ENCODE measurements at places on chromosomes 1 and 21.

- DNase-seq = no peak
Observed at GRCh38 chr1:86750530-86750929, 46.2 kb downstream of the SH3GLB1 start.

DNA sequence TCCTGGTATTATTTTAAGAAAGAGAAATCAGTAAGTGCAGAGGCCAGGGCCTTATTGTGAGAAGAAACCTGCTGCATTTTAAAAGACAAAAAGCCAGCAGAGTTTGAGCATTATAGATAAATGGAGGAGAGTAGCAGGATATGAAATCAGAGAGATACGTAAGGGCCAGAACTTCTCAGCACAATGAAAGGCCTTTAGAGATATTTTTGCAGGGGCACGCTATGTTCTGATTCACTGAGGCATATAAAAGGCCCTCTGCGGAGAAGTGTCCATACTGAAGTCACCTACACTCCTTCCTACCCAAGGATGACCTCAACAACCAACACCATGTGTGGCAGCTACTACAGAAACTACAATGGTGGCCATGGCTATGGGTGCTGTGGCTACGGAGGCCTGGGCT is at the start of gene KRTAP6-3:
KRTAP6-3 (plus strand) TSS at position 301 of the 400 bp plus-strand sequence; CDS start at position 307, 6 bp downstream.
- no peak for DNase-seq

- no peak for DNase-seq
Observed at GRCh38 chr1:3116560-3116959, 47.6 kb downstream of the PRDM16 start.

DNA sequence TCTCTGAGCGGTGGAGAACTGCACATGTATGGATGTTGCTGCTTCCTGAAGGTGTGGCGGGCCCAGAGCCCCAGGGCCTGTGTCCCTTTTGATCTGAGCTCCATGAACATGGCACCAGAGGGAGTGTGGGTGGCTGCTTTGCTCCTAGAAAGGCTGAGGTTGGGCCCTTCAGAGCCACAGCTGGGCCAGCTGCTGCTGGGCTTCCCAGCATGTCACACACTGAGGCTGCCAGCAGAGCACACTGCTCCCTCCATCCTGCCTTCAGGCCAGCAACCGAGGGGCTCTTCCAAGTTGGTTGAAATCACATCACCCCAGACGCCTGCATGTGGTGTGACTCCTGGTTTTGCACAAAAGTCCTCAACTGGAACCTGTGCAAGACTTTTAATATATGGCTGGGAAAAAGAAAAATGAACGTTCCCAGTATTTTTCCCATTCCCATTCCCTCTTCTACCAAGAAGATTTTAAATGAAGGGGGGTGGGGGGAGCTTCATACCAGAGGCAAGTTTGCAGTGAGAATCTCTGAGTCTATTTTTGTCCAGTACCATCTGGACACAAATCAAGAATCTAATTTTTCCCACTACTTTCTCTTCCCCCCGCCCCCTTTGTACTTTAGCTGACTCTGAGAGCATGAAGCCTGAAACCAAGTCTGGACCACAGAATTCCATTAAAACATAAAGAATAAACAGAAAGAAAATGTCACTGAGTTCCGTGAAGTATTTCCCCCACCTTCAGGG is 26.2 kb upstream of the NGF start:
- no peak for DNase-seq

DNA sequence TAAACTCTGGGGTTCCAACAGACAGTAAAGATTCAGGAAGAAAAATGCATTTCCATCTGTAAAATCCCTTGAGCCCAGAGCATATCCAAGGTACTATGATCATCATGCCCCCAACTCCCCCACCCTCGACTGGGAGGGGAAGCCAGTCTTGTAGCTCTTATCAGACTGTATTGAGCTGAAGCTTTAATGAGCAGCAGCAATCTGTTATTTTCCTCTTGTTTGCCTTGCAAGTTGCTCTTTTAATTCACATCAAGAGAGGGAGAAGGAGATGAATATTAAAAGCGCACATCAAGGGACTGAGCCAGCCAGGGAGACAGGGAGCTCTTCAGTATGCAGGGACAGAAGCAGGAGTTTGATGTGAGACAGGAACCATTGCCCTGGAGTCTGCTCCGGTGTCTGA is 52.5 kb upstream of the KCNA3 start:
- DNase-seq = no peak

DNA sequence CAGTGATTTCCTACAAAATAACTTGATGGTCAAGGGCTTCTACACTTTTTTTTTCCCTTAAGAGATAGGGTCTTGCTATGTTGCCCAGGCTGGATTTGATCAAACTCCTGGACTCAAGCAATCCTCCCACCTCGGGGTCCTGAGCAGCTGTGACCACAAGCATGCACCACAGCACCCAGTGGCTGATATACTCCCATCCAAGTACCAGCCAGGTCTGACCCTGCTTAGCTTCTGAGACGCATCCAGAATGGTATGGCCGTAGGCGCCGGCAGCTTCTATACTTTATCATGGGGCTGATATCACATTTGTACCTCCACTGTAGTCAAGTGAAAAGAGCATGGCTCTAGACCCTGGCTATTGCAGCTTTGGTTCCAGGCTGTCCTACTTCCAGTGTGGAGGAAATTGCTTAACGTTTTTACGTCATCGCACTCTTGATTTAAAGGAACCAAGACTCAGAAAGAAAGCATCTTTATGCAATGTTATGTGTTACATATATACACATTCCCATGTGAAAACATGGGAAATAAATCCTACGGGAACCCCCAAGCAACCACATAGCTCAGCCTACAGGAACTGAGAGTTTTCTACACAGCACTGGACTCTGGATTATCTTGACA is 39.5 kb downstream of the PDPN start:
- DNase-seq = no peak

GRCh38 chr1:207987164-207987563 is 76.2 kb upstream of the CD34 start:
- DNase-seq = no peak

GRCh38 chr1:37767488-37767887 is 2.6 kb upstream of the EPHA10 start:
- no peak for DNase-seq

- DNase-seq = peak; percentile 41
Observed at GRCh38 chr1:92484472-92485380, 2.0 kb downstream of the GFI1 start.

GRCh38 chr21:45439901-45440461 is 35.0 kb downstream of the COL18A1 start:
- no peak for DNase-seq

DNA sequence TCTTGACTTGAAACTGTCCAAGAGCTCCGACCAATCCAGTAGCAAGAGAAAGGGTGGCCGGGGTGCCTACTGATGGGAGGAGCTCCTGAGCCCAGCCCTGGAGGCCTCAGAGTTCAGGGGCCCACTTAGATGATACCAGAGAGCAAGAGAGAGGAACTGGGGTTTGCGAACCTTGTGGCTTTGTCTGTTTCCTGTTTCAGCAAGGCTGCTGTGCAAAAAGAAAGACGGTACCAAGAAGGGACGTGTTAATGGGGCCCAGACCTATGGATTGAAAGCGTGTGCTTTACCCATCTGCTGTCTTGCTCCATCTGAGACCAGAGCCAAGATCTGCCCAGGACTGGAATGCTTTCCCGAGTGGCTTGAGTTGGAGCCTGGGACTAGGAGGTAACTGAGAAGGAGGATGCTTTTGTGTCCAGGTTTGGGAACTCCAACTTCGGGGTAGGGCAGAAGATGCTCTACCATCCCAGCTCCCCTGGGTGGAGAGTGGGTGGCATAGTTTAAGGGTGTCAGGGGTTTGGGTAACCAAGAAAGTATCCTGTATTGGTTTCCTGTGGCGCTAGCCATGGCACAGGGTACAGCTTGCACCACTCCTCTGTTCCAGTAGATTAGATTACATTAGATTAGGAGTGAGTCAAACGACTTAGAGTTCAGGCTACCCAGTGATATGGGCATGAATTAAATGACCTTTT is at the start of gene TRAF3IP3:
TRAF3IP3 (plus strand) TSS at position 128 of the 689 bp plus-strand sequence. CDS start 3,987 bp downstream, outside the sequence.
- DNase-seq = no peak

DNA sequence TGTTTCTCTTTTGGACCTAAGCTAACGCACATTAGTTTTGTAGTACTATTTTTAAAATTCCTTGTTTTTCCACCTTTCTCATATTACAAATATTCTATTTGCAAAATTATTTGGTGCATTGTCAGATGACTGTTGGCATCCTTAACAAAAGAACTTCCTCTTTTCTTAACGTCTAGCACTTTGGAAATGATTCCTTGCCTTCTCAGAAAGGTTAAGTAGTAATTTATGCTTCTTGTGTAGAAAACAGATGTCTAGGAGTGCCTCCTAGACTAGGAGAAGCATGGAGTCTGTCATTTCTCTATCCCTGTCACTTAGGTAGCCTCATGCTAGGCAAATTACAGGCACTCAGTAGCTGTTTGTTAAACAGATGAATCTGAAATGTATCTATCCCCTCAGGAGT is 64.4 kb downstream of the HSPA13 start:
- DNase-seq = no peak

- no peak for DNase-seq
Observed at GRCh38 chr21:36323032-36323431, 3.0 kb downstream of the MORC3 start.

DNA sequence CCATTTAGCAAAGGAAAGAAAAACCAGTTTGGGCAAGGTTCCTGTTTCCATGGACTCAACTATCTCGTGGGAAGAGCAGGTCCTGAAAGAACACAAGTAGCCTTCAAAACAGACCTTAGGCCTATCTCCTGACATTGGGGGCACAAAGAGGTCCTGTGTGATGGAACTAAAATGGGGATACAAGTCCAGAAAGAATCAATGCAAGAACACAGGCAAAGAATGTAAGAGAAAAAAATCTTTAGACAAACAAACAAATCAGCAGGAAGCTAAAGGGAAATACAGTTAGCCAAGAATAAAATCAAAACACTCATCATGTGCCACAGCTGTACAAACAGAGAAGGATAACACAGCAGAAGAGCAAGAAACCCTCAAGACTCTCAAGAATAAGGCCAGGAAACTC is 28.2 kb downstream of the SLC30A10 start:
- DNase-seq = no peak

GRCh38 chr1:243253926-243254232 is 1.2 kb downstream of the CEP170 start:
- no peak for DNase-seq

DNA sequence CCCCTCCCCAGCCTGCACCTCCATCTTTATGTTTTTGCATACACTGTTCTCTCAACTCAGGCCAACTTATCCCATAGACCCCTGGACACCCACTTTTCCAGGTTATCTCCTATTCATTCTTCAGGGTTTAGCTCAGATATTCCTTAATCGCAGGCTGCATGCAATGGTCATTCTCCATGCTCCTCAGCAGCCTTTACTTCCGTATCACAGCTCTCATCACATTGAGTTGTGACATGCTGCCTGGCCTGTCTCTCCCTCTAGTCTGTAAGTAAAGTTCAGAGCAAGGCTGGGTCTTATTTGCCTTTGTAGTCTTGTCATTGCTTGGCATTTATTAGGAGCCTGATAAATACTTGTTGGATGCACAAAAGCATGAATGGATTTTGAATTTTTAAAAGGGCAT is 6.9 kb downstream of the DNAJC6 start:
- no peak for DNase-seq

DNA sequence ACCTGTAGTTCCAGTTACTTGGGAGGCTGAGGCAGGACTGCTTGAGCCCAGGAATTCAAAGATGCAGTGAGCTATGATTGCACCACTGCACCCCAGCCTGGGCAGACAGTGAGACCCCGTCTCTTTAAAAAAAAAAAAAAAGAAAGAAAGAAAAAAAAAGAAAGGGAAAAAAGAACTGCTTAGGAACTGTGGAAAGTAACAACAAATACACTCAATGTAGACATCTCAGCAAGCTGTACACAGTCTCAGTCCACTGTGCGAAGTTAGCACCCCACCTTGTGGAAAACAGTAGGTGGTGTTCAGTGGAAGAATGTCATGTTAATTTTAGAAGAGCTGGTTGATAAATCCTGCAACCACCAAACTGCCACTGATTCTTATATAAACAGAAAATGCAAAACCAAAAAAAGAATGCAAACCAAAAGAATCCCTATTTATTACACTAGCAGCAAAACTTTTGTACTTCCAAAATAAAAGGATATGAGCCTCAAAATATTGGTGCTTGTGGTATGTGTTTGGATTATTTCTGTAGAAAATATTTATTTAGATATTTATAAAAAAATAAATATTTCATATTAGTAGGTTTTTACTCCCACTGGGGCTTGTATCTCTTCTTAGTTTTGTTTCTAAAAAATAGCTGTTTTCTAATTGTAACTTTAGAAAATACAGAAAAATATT is 31.1 kb downstream of the ALG14 start:
- DNase-seq = peak; percentile 8

GRCh38 chr1:167482184-167482583 is 36.1 kb downstream of the CD247 start:
- no peak for DNase-seq

DNA sequence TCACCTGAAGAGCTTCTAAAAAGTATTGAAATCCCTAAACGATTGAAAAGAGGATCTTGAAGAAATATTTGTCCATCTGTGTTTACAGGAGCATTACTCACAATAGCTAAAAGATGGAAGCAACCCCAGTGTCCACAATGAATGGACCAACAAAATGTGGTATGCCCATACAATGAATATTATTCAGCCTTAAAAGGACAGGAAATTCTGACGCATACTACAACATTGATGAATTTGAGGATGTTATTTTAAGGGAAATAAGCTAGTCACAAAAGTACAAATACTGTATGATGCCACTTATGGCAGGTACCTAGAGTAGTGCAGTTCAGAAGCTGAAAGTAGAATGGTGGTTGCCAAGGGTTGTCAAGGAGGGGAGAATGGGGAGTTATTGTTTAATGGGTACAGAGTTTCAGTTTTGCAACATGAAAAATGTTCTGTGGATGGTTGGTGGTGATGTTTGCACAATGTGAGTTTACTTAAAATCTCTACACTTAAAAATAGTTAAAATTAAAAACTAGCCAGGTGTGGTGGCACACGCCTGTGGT is 37.1 kb upstream of the GADD45A start:
- DNase-seq = no peak

- DNase-seq = no peak
Observed at GRCh38 chr1:1306661-1307260, 969 bp downstream of the ACAP3 start.

DNA sequence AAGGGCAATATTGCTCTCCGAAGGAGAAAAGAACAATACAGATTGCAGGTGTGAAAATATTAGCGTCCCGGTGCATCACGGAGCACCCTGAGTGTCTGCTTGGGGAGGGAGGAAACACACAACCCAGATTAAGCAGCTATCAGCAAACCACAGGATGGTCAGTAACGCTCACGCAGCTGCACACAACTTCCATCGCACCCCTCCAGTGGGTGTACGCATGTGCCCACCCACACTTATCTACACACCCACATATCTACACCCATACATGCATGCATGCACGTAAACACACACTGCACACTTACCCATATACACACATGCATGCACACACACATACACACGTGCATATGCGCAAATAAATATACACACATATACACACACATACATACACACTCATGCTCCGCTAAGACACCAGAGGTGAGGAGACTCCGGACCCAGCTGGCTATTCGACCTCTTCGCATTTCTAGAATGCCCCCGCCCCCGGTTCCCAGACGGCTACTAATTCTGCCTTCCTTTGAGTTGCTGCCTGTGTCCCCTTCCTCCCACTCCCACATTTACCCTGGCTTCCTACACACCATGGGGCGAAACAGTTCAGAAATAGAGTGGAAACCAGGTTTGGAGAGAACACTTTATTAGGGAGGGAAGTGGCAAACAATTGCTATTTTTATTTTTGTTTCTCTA is 26.2 kb downstream of the ITPKB start:
- DNase-seq = no peak

- no peak for DNase-seq
Observed at GRCh38 chr1:30715216-30715615, 8.2 kb downstream of the MATN1 start.

GRCh38 chr1:47830641-47831333 is 166.4 kb downstream of the TRABD2B start:
- DNase-seq = no peak

- no peak for DNase-seq
Observed at GRCh38 chr1:78155121-78155520, 109.4 kb downstream of the GIPC2 start.

Data from NCI-H1930 (cell line).